ENCODE measurements at places on chromosomes 1 and 21.

DNA sequence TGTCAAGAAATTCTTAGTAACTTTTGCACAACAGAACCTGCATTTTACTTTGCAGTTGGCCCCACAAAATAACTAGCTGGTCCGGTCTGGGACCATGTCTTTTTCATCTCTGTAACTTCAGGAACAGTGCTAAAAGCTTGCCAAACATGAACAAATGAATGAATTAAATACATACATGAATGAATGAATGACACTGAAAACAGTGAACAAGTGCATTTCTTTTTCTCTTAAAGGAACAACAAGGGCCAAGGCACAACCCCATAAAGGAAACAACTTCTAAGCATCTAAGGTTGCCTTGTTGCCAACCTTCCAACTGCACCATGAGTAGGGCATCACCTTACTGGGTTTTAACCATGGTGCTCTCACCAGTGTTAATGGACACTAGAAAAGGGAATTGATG lies 534.4 kb upstream of the PKN2 start:
- no peak for DNase-seq

GRCh38 chr1:93694039-93694438 lies 12.4 kb upstream of the BCAR3 start:
- no peak for DNase-seq

- peak; percentile 9 for DNase-seq
These were observed 51.3 kb upstream of the GFI1 start for GRCh38 chr1:92538048-92538412.

DNA sequence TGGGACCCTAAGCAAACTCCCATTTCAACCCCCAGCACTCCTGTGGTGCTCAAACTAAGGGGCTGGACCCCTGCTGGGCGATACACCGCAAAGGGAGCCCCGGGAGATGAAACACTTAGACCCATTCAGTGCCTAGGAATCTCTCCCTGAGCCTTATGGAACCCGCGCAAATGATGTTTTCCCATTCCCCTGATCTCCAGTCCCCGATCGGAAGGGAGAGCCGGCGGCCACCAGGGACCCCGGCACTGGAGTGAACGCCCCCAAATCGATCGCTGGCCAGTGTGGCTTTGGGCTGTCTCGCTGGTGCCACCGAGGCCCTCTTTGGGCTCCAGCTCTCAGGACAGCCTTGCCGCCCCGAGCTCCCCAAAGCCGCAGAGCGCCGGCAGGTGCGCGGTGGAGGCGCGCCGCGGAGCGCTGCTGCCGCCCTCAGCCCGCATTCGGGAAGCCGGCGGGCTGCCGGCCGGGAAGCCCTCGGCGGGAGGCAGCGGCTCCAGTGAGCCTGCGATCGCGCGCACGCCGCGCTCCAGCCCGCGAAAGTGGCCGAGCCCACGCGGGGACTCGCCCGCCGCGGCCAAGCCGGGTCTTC lies 1.1 kb downstream of the PLXNA2 start:
- peak; percentile 11 for DNase-seq

- DNase-seq: no peak
These were observed 11.5 kb upstream of the TAS1R2 start for GRCh38 chr1:18870957-18871356.

- DNase-seq: no peak
These were observed 39.5 kb downstream of the TMEM51 start for GRCh38 chr1:15192916-15193550.

DNA sequence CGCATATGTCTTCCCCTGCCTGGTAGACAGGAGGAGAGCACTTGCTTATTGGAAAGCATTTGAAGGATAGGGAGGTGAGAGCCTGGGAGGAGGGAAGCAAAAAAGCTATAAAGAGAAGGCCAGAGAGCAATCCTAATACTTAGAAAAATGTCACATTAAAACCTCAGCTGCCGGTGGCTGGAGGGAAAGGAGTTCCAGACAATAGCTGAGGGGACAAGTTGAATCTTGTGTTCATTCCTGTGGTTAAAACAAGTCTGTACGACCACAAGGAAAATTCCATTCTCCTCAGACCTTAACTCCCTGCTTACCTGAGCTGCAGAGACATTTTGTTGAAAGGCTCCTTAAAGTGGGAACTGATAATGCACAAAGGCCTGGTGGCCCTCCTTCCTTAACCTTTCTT lies 218.8 kb upstream of the CAMK1G start:
- no peak for DNase-seq

GRCh38 chr1:226248091-226248490 lies 24.6 kb downstream of the MIXL1 start:
- DNase-seq: no peak

All from stimulated activated CD4-positive, alpha-beta T cell treated with anti-CD3 and anti-CD28 coated beads, Interleukin-4, amount 100 ng/mL, for 4 hours (primary cell).